Right atrium auricular region (tissue), 2 donors: ENCODE measurements at places on chromosomes 2 and 18. TPM values are rescaled to one million over a fixed set of nuclear protein-coding genes. Genes with fewer than 3 reads are reported as not detected.

Gene GDF7
- 1.1 TPM for total RNA-seq

Gene MEP1B
- total RNA-seq = not detected

Gene PLGLB1
- total RNA-seq = 0.85 TPM

Gene GALR1
- 0.04 TPM for total RNA-seq

Gene TEKT4
- total RNA-seq = not detected

Gene CENPA
- 0.35 TPM for total RNA-seq

Gene COQ10B
- total RNA-seq = 33.2 TPM
